ENCODE measurements at places on chromosomes 11 and 22.

DNA sequence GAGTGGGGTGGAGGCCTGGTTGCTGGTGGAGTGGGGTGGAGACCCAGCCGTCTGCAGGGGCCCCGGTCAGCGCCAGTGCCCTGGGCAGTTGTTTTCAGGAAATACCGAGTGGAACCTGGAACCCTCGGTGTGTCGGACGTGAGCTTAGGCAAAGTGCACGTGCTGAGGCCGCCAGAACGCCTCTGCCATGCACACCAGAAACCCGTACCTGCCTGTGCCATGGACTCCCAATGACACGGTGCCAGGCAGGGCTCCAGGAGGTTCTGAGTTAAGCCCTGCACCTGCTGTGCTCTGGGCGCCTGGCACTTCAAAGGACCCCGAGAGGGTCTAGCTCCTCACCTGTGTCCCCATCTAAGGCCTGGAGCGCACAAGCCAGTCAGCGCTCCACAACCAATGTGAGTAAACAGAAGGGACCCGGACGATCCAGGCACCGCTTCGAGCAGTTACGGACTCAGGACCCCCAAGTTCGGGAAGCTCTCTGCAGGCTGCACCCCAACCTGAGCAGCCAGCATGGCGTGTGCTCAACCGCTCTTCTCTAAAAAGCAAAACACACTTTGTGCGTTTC is 12.3 kb downstream of the TOLLIP start:
- no peak for DNase-seq

GRCh38 chr11:76087749-76088148 is 118.6 kb downstream of the WNT11 start:
- no peak for DNase-seq

DNA sequence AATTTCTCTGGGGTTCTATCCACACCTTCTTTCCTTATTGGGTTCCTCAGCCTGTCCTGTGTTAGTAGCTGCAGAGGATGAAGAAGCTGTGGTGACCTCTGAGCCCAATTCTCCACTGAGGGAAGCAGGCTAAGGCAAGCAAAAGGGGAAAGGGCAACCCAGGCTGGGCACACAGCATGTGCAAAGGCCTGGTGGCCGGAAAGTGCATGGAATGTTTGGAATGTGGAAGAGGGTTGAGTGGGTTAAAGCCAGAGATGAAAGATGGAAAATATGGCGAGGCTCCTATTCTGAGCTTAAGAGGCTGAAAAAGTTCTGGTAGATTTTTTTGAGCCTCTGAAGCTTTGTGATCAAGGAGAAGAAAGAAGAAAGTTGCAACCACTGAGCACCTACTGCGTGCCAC is 247.1 kb downstream of the MIAT start:
- DNase-seq = no peak

GRCh38 chr11:40161854-40162410 is 1297.5 kb downstream of the LRRC4C start:
- no peak for DNase-seq

DNA sequence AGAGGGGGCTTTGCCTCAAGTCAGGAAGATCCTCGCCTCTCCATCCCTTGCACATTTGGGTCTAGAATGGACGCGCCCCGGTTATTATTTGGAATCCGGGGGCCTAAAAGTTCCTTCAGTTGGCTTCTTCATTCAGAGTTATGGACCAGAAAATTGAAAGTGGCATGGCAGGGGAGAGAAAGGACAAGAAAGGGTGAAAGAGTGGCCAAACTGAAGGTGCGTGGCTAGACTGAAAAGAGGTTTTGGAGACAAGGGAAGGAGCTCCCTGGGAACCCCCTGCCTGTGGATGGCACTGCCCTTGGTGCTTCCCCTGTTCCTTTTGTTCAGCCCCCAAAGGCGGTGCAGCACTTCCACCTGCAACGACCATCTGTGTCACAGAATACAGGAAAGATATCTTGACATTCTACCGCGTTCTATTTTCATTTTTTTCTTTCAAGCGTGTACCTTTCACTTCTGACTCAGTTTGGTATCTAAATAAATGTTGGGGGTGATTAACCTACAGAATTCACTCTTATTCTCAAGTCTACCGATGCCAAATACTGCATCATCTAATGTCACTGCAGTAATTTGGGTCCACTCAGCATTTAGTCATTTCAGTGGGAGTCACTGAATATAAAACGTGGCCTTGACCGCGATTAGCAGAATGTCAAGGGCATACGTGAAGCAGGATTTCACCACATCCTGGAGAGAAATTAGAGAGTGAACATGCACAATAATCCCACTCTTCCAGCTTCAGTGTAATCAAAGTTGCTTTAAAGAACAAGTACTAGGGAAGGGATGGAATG is 88.1 kb upstream of the ARHGAP32 start:
- DNase-seq = peak; percentile 85

DNA sequence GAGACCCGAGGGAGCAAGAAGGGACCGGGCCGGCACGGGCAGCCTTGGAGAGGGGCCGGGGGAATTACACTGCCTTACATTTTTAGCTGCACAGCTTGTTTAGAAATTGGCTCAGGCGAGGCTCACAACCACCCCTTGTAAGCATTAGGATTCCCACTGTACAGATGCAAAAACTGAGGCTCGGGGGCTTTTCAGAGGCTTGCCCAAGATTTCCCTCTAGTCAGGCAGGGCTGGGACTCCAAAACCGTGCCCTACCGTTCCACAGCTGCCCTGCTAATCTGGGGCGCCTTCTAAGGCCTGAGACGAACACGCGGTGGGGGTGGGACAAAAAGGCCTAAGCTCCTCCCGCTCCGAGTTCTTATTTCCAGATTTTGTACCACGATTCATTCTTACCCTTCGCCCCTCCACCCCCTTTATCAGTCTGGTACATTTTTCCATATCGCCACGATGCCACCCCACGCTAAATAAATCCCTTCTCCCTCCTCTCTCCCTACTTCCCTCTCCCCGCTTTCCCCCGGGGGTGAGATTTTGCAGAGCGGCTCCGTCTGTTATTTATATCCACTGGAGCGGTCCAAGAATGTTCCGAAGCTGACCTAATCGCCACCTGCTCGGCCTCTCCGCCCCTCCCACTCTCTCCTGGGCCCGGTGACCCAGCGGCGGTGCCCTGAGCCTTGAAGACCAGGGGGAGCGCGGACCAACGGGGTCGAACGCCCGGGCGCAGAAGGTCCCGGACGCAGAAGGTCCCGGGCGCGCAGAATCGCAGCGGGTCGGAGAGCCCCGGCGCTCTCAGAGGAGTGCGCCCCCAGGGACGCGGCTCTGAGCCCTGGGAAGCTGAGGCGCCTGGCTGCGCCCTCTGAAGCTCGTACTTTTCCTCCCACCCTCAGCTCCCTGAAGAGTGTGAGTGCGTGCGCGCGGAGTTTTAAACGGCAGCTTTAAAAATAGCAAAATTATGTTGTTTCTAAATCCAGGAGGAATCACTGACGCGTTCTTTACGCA is 764 bp upstream of the PACSIN3 start:
- DNase-seq = no peak

- no peak for DNase-seq
These were observed 226.2 kb upstream of the BLID start for GRCh38 chr11:122342089-122342744.

DNA sequence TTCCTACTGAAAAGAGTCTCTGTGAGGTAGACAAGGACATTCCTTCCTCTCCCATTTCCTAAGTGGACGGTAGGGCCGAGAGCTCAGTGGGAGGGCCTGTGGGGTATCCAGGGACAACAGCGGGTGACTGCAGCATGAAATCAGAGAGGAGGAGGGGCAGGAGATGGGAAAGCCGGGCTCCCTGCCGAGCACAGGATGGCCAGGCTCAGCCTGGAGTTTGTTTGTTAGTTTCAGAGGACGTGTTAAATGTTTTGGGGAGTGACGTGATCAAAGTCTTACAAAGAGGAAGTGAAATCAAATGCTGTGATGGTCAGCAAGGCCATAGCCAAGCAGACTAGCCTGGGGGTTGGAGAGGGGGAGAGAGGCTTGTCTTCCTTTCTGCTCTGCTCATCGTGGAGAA is 152.7 kb downstream of the ADAMTS15 start:
- no peak for DNase-seq

- peak; percentile 42 for DNase-seq
These were observed 104.2 kb downstream of the MICAL3 start for GRCh38 chr22:17920145-17920605.

DNA sequence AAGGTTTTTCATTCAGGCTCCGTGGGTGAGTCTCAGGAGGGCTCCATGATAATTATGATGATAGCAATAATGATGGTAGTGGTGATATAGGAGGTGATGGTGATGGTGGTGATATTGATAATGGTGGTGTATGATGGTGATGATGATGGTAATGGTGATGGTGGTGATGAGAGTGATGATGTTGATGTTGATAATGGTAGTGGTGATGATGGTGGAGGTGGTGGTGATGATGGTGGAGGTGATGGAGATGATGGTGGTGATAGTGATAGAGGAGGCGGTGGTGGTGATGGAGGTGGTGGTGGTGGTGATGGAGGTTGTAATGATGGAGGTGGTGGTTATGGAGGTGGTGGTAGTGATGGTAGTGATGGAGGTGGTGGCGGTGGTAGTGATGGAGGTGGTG is 79.4 kb downstream of the MPPED1 start:
- DNase-seq = no peak

- no peak for DNase-seq
These were observed 3.3 kb upstream of the TPP1 start for GRCh38 chr11:6622261-6623171.

- no peak for DNase-seq
These were observed 380.1 kb downstream of the METTL15 start for GRCh38 chr11:28488336-28488735.

GRCh38 chr22:50530877-50531545 is 1.2 kb upstream of the TYMP start:
- peak; percentile 26 for DNase-seq

GRCh38 chr11:32325187-32325586 is 110.2 kb downstream of the WT1 start:
- no peak for DNase-seq

DNA sequence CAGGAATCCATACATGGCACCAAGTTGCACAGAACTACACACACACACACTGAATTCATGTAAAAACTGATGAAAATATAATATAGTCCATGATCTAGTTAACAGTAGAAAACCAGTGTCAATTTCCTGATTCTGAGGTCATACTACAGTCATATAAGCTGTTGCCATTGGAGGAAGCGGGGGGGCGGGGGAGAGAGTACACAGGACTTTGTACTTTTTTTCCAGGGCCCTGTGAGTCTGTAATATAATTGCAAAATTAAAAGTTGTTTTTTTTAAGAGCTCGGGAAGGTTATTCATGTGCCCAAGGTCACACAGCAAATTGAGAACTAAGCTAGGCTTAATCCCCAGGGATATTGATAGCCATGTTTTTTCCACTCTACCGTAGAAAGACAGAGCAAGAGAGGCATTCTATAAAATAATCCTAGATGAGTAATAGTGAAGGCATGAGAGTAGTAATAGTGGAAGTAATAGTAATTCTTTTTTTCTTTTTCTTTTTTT is 312.3 kb downstream of the MN1 start:
- no peak for DNase-seq

- DNase-seq = peak; percentile 81
These were observed 56.1 kb downstream of the PIWIL4 start for GRCh38 chr11:94623120-94623735.

GRCh38 chr11:3675971-3676370 is 4.8 kb upstream of the CHRNA10 start:
- DNase-seq = no peak

- no peak for DNase-seq
These were observed 2.4 kb downstream of the UBQLN3 start for GRCh38 chr11:5507177-5507932.

GRCh38 chr11:10653946-10654810 is 39.4 kb downstream of the IRAG1 start:
- peak; percentile 9 for DNase-seq

- DNase-seq = no peak
These were observed 1.6 kb downstream of the IL2RB start for GRCh38 chr22:37148031-37148651.

DNA sequence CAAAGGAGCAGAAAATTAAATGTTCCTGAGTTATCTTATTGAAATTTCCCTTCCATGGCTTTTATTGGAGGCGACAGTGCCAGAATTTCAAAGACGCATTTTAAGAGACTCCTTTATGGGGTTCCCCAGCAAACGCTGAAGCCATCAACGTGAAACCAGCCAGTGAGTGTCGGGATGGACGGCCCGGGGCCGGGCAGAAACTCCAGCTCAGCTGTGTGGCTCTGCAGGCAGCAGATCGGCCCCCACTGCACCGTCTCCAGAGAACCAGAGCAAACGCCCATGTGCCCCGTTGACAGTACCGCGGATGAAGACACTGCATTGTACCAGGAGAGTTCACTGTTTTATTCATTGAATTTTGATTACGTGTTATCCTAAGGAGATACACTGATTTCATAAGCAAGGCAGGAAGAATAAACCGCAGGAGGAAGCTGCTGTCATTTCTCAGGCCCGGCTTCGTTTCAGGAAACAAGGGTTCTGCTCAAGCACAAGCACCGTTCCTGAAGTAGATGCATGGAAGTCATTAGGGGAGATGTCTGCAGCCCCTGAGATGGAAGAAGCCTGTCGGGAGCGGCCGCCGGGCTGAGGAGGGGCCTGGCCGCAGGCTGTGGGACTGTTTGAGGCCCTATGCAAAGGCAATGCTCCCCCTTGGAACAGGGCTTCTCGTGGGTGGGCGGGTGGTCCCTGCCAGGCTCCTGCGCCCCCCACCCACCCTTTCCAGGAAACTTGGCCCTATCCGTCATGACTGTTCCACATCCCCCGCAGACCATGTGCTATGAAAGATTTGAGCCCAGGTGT is 639.7 kb downstream of the TBC1D22A start:
- no peak for DNase-seq

DNA sequence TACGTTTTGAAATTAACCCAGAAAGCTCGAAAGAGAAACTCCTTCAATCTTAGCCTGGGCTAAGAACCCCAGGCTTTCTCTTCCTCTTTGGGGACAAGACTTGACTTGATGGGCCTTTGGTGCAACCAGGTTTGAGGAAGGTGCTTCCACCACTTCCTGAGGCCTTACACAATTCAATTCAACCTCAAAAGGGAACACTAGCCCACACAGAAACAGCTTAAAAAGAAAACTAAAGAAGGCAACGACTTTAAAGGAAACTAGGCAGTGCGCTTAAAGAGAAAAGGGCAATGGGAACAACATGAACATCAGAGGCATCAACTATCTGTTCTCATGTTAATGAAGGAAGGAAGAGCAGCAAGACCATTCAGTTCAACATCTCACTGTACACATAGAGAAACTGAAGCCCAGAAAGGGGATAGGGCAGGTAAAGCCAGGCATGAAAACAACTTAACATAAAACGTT is 24.8 kb downstream of the PAK1 start:
- no peak for DNase-seq

GRCh38 chr22:38835888-38836301 is 7.9 kb downstream of the NPTXR start:
- no peak for DNase-seq
